HT1080 (cell line): ENCODE measurements at places on chromosomes 1 and 21. TPM values are rescaled to one million over a fixed set of nuclear protein-coding genes. Genes with fewer than 3 reads are reported as not detected.

Gene ADPRS
- 104 and 112 TPM in 2 replicates for total RNA-seq

Gene GNG12
- 115 and 144 TPM in 2 replicates for total RNA-seq

Gene C1orf226
- total RNA-seq, result 0.84 and 1.3 TPM in 2 replicates

Gene SLC2A5
- not detected in 2 replicates for total RNA-seq

Gene PGBD5
- total RNA-seq, result 2.3 and 3.6 TPM in 2 replicates
